ENCODE measurements at places on chromosomes 12 and 14.

DNA sequence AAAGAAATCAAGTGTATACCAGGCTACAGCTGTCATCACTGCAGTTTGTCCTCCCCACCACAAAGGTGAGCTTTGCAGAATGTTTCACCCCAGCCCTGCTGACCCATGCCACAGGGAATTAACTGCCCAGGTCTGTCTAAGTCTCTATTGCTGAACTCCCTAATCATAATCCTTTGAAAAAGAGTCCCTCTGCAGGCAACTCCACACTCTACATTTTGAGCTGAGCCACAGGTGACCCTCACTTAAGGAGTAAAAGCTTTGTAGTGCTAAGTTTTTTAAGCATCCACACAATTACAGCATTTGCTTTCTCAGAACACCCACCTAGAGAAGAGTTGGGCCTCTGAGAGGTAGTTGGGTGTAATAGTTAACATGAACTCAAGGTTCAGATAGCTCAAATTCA is 90.0 kb downstream of the C12orf50 start:
- no peak for DNase-seq

GRCh38 chr14:99986396-99986795 is 78.8 kb upstream of the EVL start:
- DNase-seq = no peak

DNA sequence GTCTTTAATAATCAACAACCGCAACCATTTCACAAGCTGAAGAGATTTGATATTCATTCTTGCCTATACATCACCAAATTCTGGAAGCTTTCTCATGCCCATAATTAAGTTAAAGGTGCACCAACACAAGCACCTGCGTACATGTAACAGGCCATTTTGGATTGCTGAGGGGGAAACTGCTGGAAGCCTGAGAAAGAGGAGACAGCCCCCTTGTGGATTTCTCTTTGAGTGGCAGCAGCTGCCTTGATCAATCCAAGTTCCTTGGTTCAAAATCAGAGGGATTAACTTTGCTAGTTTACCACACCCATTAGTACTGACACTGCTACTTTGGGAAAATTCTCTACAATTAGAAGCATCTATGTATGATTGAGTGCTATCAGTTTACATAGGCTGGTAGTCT is 321.1 kb downstream of the NOVA1 start:
- no peak for DNase-seq

DNA sequence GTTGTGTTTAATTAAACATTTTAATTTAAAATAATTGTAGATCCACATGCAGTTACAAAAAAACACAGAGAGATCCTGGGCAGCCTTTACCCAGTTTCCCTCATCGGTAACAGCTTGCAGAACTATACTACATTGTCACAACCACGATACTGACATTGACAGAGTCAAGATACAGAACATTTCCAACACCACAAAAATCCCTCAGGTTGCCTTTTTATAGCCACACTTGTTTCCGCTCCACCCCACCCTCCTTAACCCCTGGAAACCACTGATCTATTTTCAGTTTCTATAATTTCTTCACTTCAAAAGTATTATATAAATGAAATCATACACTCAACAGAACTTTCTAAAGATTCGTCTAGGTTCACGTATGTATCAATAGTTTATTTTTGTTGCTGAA is 458.8 kb upstream of the SOX5 start:
- no peak for DNase-seq

DNA sequence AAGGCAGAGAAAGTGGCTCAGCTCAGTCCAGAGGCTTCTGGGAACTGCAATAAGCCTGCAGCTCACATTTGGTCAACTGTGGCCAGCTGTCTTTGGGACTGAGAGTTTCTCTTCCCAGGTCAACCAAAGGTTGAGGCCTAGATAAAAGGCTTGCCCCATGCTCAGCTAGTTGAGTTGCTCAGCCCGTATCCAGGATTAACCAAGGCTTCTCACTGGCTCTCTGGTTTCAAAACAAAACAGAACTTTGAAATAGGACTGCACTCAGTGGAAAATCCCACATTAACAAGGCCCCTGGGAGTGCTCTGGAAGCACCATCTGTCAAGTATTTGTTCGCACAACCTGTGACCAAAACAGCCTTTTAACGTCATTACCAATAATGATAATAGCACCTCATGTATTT is 40.3 kb upstream of the NUAK1 start:
- no peak for DNase-seq

DNA sequence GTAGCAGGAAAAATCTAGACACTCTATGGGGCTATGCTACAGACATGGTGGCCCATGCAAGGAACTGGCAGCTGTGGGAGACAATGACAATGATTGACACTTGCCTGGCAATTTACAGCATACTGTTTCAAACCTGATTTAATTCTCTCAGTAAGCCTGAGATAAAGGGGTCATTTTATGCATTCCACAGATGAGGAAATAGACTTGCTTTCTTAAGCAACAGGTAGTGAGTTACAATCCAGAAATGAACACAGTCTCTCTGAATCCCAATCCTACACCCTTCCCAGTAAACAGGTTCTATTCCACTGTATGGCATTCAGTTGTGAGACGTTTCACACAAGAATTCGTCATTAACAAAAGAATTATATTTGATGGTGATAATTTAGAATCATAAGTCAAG is 15.5 kb upstream of the PCNX1 start:
- no peak for DNase-seq

DNA sequence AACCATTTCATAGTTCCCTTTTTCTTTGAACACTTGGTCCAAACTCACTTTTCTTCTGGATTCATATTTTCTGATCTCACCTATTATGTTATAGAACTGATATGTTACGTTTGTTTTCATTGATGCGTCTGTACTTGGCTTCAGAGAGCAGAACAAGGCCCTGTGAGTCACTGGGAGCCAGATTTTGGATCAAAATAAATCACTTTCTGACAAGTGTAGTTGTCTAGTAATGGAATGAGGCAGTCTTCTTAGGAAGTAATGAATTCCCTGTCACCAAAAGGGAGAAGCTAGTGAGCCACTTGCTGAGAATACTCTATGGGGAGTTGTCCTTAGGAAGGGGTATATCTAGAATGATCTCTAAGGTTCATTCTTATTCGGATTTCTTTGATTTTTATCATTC is 10.2 kb downstream of the BICD1 start:
- no peak for DNase-seq

DNA sequence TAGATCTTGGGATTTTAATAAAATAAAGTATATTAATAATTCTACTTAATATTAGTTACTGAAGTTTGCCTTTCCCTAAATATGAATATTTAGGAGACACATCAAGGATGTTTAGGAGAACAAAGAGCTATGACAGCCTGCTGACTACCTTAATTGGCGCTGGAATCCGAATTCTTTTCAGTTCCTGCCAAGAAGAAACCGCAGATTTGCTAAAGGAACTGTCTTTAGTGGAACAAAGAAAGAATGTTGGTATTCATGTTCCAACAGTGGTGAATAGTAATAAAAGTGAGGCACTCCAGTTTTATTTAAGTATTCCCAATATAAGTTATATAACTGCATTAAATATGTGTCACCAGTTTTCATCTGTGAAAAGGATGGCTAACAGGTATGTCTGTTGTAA is 54.5 kb downstream of the MIS18BP1 start:
- DNase-seq = no peak

DNA sequence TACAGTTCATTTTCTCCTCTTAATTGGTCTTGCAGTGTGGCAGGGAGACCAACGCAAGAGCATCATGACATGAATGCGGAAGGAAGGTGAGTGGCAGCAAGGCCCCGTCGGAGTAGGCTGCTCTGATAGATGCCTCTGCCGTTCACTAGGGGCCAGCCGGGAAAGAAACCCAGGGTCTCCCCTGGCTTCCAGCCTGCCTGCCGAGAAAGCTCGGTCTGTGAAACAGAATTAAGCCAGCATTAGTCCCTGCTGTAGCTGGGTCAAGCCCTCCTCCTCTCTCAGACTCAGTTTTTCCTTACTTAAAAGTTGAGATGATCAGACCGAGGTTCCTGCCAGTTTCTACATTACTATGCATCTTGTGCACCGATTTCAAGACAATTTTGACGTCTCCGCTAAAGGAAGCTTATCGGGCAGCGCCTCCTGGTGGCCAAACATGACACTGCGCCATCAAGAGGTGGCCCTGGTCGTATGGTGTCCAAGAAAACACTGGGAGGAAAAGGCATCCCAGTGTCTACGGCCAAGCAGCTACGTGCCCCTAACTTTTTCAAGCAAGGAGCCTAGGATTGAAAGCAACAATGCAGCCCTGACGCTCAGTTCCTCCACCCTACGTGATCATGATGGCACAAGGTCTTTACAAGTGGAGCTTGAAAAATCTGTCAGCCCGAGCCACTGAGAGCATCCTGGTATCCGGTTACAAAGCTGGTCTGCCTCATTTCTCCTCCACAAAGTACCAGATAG is 131.6 kb downstream of the KSR2 start:
- DNase-seq = peak; percentile 54

DNA sequence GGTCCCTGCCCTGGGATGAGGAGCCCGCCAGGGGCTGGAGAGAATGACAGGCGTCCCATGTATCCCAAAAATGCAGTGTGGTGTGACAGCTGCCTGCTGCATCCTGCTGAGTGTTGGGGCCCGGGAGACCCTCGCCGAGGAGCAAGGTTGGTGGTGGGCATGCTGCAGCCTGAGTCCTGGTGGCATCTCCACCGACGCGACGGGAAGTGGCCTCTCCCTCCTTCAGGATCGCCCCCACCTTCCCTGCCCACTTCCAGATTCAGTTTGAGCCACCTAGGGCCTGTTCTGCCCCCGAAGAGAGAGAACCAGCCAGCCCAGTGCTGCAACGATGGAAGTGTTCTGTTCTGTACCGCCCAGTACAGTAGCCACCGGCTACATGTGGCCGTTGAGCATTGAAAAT is 70.1 kb downstream of the TSPAN9 start:
- DNase-seq = no peak

- no peak for DNase-seq
Observed at GRCh38 chr12:1305791-1306500, 288.4 kb downstream of the FBXL14 start.

GRCh38 chr12:22653791-22654190 is 28.8 kb downstream of the ETNK1 start:
- no peak for DNase-seq

DNA sequence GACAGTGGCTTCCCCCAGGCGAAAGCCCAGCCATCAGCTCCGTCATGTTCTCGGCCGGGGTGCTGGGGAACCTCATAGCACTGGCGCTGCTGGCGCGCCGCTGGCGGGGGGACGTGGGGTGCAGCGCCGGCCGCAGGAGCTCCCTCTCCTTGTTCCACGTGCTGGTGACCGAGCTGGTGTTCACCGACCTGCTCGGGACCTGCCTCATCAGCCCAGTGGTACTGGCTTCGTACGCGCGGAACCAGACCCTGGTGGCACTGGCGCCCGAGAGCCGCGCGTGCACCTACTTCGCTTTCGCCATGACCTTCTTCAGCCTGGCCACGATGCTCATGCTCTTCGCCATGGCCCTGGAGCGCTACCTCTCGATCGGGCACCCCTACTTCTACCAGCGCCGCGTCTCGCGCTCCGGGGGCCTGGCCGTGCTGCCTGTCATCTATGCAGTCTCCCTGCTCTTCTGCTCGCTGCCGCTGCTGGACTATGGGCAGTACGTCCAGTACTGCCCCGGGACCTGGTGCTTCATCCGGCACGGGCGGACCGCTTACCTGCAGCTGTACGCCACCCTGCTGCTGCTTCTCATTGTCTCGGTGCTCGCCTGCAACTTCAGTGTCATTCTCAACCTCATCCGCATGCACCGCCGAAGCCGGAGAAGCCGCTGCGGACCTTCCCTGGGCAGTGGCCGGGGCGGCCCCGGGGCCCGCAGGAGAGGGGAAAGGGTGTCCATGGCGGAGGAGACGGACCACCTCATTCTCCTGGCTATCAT is 663 bp downstream of the PTGER2 start:
- peak; percentile 45 for DNase-seq

GRCh38 chr14:28704153-28704552 is 62.4 kb upstream of the FOXG1 start:
- no peak for DNase-seq

GRCh38 chr14:94904636-94905035 is 134.7 kb upstream of the GSC start:
- DNase-seq = no peak

- DNase-seq = no peak
Observed at GRCh38 chr14:101500681-101501080, 60.6 kb upstream of the DIO3 start.

- no peak for DNase-seq
Observed at GRCh38 chr14:101506211-101506925, 54.9 kb upstream of the DIO3 start.

GRCh38 chr12:123363740-123364531 is 711 bp downstream of the SBNO1 start:
- peak; percentile 44 for DNase-seq

DNA sequence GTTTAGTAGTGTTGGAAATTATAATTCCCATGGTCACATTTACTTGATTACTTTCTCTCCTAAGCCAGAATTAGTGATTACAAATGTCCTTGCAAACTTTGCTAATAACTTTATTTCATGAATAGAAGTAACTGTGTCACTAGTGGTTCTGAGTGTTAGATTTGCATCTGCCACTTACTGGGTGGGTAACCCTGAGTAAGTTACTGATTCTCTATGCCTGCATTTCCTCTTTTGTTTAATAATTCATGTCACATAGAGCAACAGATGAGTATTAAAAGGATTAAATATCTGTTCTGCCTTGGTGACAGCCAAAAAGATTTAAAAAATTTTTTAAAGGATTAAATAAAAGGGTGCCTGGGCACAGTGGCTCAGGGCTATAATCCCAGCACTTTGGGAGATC is 78.6 kb downstream of the BHLHE41 start:
- DNase-seq = no peak

- no peak for DNase-seq
Observed at GRCh38 chr12:1422604-1423315, 171.6 kb downstream of the FBXL14 start.

DNA sequence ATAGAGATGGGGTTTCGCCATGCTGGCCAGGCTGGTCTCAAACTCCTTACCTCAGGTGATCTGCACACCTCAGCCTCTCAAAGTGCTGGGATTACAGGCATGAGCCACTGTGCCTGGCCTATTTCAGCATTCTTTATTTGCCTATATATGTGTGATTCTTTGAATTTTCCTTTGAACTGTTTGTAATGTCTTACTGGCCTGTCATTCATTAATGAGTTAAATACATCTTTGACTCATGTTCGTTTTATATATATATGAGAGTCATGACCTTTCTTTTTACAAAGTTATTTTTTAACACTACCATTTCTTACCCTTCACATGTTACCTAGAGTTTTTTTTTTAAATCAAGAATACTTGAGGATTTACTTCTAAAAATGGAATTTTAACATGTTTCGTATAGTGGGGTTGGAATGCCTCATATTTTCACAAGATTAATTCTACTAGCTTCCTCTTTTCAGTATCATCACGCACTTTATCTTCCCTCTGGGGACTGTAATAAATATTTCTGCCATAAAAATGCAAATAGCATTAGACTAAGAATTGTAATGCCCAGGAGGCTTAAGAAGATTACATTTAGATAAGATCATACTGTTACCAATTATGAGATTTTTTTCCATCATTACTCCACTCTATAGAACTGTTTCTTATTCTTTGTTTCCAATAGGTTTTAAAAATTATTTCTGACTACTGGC is 66.7 kb downstream of the NTN4 start:
- no peak for DNase-seq

DNA sequence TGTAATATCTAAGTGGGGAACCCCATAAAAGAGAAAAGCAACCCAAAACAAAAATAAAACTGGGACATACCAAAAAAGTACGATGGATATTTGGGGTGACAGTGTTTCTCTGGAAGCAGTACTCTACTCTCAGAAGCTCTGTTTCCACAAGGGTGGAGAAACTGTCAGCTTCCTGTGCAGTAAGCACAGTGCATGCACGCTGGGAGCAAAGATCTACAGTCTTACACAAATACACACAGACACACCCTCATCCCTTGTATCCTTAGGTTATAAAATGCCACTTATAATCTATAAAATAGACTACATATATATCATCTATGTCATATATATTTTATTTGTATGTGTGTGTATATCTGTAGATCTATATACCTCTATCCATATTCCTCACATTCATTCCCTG is 225.8 kb upstream of the SOX5 start:
- DNase-seq = no peak

Data from activated naive CD8-positive, alpha-beta T cell treated with anti-CD3 and anti-CD28 coated beads for 36 hours (primary cell).